ENCODE measurements at places on chromosomes 2 and 18.

DNA sequence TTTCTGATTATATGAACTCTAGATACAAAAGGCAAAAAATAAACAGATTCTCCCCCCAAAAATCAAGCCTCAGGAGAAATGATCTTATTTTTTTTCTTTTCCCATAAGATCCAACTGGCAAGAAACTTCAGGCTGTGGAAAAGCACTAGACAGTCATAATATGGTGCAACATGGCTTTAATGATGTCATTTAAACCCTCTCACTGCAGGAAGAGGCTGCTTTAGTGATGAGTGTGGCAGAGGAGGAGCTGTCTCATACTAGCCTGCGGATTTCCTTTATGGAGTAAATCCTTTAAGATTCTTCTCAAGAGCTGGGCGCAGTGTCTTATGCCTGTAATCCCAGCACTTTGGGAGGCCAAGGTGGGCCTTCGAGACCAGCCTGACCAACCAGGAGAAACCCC is 83.3 kb upstream of the CD28 start:
- no peak for DNase-seq
- H3K27ac ChIP-seq = no peak overlapping the region
- no peaks in the 10 kb centered on the region for H3K36me3 ChIP-seq
- H3K4me1 ChIP-seq = no peaks in the 10 kb centered on the region
- H3K27me3 ChIP-seq = no peaks in the 10 kb centered on the region
- H3K4me3 ChIP-seq = no peak overlapping the region

DNA sequence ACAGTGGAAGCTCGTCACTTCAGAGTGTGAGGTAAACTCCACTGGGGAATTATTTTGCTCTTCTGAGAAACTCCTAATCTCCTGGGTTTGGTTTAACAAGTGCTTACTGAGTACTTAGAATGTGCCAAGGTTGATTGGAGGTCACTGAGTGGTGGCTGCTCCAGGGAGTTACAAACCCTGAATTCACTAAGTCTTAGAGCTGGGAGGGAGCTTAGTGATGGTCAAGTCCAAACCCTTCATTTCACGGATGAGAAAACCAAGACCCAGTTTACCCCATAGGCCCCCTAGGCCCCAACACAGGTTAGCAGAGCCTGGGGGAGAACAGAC is 52.0 kb downstream of the SLC4A5 start:
- H3K36me3 ChIP-seq = no peaks in the 10 kb centered on the region
- no peaks in the 10 kb centered on the region for H3K4me1 ChIP-seq
- no peak for DNase-seq
- no peaks in the 10 kb centered on the region for H3K27me3 ChIP-seq
- H3K27ac ChIP-seq = no peak overlapping the region

DNA sequence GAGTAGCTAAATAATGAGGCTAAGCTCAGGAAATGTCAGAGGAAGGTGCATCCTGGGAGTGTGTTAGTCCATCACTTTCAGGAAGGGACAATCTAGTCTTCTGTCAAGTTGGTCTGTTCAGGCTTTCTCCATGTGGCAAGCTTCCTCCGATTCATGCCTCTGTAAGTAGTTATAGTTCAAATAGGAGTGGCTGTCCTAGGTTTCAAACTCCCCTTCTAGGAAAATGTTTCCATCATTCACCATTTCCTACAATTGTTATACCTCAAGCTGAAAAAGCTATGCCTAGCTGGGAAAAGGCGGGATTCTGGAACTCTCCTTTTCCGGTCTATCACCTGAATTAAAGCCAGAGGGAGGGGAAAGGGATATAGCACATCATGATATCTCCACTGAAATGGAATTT is 287.7 kb upstream of the ZSWIM2 start:
- no peak overlapping the region for H3K27ac ChIP-seq
- H3K36me3 ChIP-seq = no peaks in the 10 kb centered on the region
- no peak overlapping the region for H3K4me3 ChIP-seq
- no peaks in the 10 kb centered on the region for H3K27me3 ChIP-seq
- no peak for DNase-seq
- H3K4me1 ChIP-seq = peaks cover 3% of the 10 kb centered on the region

GRCh38 chr2:66566726-66567399 is 131.9 kb downstream of the MEIS1 start:
- no peaks in the 10 kb centered on the region for H3K27me3 ChIP-seq
- H3K4me1 ChIP-seq = peaks cover 27% of the 10 kb centered on the region
- peak overlapping the region; percentile 30 for H3K27ac ChIP-seq

GRCh38 chr2:67879586-67880290 is 183.1 kb downstream of the C1D start:
- H3K4me3 ChIP-seq = no peak overlapping the region
- H3K4me1 ChIP-seq = peaks cover 2% of the 10 kb centered on the region
- DNase-seq = no peak
- peaks cover 4% of the 10 kb centered on the region for H3K27me3 ChIP-seq
- no peaks in the 10 kb centered on the region for H3K36me3 ChIP-seq

GRCh38 chr2:225756198-225756597 is 356.7 kb downstream of the NYAP2 start:
- no peak overlapping the region for H3K4me3 ChIP-seq
- no peaks in the 10 kb centered on the region for H3K36me3 ChIP-seq
- H3K27me3 ChIP-seq = no peaks in the 10 kb centered on the region
- no peak for DNase-seq
- no peaks in the 10 kb centered on the region for H3K4me1 ChIP-seq

DNA sequence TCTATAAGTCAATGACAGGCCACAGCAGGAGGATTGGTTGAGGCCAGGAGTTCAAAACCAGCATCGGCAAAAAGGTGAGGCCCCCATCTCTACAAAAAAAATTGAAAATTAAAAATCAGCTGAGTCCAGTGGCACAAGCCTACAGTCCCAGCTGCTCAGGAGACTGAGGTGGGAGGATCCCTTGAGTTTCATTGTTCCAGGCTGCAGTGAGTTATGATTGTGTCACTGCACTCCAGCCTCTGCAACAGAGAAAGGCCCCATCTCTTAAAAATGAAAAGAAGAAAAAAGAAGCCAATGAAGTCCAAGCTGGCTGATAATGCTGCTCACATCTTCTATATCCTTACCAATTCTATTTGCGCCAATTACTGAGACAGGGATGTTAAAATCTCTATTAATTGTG is 39.1 kb downstream of the MRPS5 start:
- no peak overlapping the region for H3K4me3 ChIP-seq
- no peaks in the 10 kb centered on the region for H3K4me1 ChIP-seq
- peaks cover 15% of the 10 kb centered on the region for H3K36me3 ChIP-seq
- no peak overlapping the region for H3K27ac ChIP-seq

- peaks cover 6% of the 10 kb centered on the region for H3K36me3 ChIP-seq
- no peaks in the 10 kb centered on the region for H3K27me3 ChIP-seq
- H3K27ac ChIP-seq = peak overlapping the region; percentile 77
- peak; percentile 35 for DNase-seq
- H3K4me3 ChIP-seq = peak overlapping the region; percentile 55
These were observed 190.0 kb downstream of the CYRIA start for GRCh38 chr2:16475586-16475985.

GRCh38 chr2:196435189-196435588 is 204.3 kb upstream of the CCDC150 start:
- H3K4me3 ChIP-seq = no peak overlapping the region
- DNase-seq = no peak
- H3K27me3 ChIP-seq = no peaks in the 10 kb centered on the region
- H3K4me1 ChIP-seq = no peaks in the 10 kb centered on the region
- no peaks in the 10 kb centered on the region for H3K36me3 ChIP-seq

- H3K36me3 ChIP-seq = no peaks in the 10 kb centered on the region
- DNase-seq = no peak
- H3K4me1 ChIP-seq = peaks cover 27% of the 10 kb centered on the region
- H3K27ac ChIP-seq = peak overlapping the region; percentile 95
- no peaks in the 10 kb centered on the region for H3K27me3 ChIP-seq
These were observed 369 bp downstream of the SMCHD1 start for GRCh38 chr18:2655954-2656236.

DNA sequence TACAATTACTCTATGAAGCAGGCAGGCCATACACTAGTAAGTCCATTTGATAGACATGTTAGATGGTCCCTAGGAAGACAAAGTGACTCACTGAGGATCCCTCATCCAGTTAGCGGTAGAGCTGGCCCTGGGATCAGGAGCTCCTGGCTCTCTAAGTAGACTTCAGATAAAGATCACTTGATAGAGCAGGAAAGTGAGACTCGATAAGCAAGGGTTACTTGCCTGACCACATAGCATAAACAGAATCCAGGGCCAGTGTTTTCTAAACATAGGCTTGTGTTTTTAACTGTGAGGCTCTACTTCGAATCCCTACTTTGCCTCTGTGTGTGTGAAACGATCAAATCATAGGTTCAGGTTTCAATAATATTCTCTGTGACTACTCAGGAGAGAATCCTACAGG is 355.2 kb upstream of the TRIB2 start:
- H3K36me3 ChIP-seq = no peaks in the 10 kb centered on the region
- no peak overlapping the region for H3K27ac ChIP-seq
- H3K27me3 ChIP-seq = no peaks in the 10 kb centered on the region
- no peak for DNase-seq

DNA sequence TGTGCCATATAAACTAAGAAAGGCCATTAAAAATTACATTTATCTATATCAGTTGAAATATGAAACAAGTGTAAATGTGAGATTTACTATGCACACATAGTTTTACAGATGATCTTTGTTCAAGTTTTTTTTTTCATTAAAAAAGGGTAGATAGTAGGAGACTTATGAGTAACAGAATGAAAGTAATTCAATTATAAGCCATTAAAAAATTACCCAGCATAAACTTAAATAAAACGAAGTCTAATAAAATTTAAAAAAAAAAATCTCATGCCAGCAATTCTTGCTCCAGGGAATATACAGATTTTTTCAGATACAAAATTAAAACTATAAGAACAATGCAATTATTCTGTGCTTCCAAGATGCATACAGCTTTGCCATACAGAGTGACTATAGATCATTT is 118.3 kb upstream of the RNU4ATAC start:
- no peak overlapping the region for H3K4me3 ChIP-seq
- H3K36me3 ChIP-seq = peaks cover 21% of the 10 kb centered on the region
- H3K27me3 ChIP-seq = no peaks in the 10 kb centered on the region
- no peak for DNase-seq

DNA sequence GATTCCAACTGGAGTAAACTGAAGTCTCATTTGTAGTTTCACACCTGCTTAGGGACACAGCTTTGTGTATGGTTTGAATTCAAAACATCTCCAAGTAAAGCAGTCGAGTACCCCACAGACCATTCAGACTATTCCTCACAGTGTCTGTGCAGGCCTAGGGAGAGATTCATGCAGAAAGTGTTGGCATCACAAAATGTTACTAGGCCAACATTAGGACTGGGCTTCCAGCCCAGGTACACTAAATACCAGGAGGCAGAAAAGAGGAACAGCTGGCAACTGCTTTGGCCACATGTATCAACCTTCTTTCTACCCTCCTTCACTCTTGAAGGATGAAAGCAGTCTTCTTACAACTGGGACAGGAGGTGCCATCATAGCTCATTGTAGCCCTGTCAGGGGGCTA is 270.4 kb upstream of the TMEFF2 start:
- no peak overlapping the region for H3K27ac ChIP-seq
- H3K36me3 ChIP-seq = no peaks in the 10 kb centered on the region
- H3K4me3 ChIP-seq = no peak overlapping the region
- no peaks in the 10 kb centered on the region for H3K27me3 ChIP-seq
- DNase-seq = no peak

DNA sequence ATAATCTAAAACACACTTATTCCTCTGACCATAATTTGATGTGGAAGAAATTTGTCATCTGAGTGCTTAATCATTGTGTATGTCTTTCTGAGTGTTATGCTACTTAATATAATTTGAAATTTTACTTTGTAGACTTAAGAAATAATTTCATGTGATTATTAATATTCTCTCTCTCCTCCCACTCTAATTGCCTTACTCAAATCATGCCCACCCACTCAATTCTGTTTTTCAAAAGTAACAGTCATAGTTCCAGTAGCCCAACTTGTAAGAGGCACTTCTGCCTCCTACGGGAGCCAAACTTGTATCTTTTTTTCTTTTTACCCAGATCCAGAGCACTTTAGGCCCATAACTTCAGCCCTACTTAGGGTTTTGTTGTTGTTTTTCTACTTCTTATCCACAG is 18.5 kb upstream of the KYNU start:
- no peaks in the 10 kb centered on the region for H3K36me3 ChIP-seq
- H3K27ac ChIP-seq = no peak overlapping the region
- no peak for DNase-seq
- no peak overlapping the region for H3K4me3 ChIP-seq

DNA sequence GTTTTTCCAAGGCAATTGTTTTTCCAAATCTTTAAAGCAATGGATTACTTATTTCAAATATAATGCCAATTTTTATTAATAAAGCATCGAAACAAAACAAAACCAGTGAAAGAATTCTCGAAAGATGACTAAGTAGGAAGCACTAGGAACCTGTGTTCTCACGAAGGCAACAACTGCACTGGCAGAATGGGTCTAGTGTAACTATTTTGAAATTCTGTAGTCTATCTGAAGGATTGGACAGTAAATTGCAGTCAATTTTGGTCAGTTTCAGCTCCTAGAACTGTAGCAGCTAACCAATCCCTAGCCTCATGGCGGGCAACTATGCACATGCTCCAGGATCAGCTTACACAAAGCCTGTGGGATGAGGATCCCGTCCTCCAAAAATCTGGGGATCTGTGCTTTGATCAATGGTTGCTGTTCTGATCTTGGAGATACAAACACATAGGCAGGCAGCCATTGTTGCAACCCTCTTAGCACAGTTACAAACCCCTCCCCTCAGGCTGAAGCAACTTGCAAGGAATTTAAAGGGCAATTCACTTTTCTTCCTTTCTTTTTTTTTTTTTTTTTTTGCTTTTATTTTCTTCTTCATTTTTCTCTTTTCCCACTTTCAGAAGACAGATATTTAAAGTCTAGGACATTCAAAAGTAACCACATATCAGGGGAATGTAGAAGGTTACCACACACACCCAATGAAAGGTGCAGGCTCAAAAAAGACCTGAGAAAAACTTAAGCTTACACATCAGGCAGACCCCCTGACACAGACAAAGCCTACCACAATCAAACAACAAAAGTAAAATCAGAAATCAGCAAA is 147.6 kb downstream of the THADA start:
- H3K27me3 ChIP-seq = no peaks in the 10 kb centered on the region
- DNase-seq = no peak
- H3K27ac ChIP-seq = no peak overlapping the region

GRCh38 chr2:74560591-74560990 is 6.1 kb downstream of the DOK1 start:
- peaks cover 20% of the 10 kb centered on the region for H3K4me1 ChIP-seq
- H3K4me3 ChIP-seq = no peak overlapping the region
- H3K27me3 ChIP-seq = no peaks in the 10 kb centered on the region
- no peak for DNase-seq
- no peaks in the 10 kb centered on the region for H3K36me3 ChIP-seq

Measured in common myeloid progenitor, CD34-positive (primary cell).